ENCODE measurements at places on chromosomes 7 and 10.

GRCh38 chr10:73494877-73495225, 973 bp downstream of the PPP3CB start:
- no peak for DNase-seq

- no peak for DNase-seq
Measured at GRCh38 chr7:3294432-3295100, 6.5 kb upstream of the SDK1 start.

DNA sequence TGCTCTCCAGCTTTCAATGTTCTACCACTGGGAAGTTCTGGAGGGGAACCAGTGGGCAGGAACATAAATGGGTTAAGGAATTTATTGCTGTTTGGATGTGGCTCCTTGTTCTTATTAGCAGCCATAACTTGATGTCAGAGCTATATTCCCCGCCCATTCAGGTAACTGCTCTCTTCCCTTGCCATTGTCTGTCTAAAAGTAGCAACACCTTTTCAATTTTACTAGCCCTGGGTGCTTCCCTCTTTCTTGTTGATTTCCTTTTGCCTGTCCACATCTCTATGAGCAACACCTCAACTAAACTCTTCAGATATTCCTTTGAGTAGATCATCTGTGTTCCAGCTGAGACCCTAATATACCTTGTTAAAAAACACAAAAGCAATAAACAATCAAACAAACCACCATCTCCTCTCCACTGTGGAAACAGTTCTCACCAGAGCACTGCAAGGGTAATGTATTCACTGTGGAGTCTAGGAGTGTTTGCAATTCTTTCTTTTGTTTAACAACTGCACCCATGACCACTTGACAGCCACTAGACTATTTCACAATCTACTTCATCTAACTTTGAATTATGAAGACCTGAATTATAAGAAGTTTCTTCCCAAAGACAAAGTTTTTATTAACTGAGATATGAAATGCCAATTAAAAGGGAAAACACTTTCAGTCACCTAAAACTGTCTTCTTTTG, 436.7 kb downstream of the IPMK start:
- no peak for DNase-seq

DNA sequence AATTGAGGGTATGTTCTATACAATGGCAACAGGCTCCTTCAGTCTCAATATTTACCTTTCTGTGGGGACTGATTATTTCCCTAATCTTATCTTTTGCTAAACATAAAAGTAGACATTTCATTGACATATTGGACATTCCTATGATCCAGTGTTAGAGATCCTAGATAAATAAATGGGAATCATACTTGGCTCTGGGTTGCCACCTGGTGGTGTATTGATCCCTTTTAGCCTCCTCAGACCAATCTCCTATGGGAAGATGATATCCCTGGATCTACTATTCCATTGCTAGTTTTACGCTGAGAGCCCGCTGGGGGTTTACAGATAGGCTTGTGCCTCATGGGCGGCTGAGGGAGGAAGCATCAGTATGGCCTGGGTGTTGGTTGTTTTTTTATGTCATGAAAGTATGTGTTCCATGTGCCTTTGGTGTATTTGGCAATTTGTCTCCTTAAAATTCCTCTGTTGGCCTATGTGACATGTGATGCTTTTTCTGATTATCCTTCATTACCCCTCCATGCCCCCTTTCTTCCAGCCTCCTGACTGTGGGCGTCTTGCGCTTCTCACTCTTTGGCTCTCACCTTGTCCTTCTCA, 18.8 kb downstream of the CELF2 start:
- peak; percentile 68 for DNase-seq

DNA sequence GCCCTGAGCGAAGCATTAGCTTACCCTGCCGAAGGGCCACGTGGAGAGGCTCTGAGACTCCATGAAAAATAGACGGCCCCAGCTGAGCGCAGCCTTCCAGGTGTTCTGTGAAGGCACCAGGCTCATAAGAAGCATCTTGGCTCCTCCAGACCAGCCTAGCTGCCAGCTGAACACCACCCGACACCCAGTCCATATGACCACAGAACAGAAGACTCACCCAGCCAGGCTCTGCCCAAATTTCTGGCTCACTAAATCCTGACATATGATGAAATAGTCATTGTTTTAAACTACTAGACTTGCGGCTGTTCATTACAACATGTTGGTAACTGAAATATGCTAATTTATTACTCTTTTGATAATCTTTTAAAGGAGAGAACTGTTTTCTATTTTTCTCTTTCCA, 99.5 kb upstream of the ABI1 start:
- no peak for DNase-seq

GRCh38 chr7:142746264-142746663, 3.0 kb upstream of the PRSS1 start:
- DNase-seq, result no peak

DNA sequence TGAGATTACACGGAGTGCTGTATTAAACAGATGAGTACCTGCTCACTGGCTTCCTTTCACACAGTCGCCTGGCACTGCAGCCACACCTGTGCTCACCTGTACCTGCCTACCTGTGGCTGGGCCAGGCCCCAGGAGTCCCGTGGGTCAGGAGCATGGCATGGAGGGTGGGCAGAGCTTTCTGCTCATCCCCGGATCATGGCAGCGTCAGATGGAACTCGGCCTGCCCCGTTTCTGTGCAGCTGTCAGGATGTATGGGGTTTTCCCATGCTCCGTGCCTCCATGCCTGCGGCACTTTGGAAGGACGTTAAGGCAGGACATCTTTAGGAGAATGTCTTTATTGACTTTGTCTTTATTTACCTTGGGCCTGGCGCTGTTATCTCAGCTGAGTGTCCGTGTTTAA, 112.2 kb downstream of the MGMT start:
- DNase-seq, result no peak

GRCh38 chr7:27184337-27185012, 557 bp downstream of the HOXA11 start:
- peak; percentile 42 for DNase-seq

DNA sequence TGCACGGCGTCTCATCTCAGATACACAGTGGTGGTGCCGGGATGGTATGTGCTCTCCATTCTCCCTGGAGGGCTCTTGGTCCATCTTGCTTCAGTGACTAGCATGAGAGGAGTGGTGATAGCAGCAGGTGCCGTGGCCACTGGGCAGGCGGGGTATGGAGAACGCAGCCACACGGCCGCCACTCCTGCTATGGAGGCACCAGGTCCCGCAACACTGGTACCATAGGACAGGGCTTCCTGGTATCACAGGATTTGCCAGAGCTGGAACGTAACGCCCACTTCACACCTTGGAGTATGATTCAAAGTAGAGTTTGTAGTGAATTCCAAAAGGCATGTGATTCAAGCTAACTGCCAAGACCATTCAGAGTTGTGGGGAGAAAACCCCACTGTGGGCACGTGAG, 284.1 kb downstream of the DPP6 start:
- DNase-seq, result no peak

Data from fibroblast of skin of back (primary cell).